Large intestine (tissue), 12 donors: ENCODE measurements at places on chromosomes 11 and 22. TPM values are rescaled to one million over a fixed set of nuclear protein-coding genes. Genes with fewer than 3 reads are reported as not detected.

Gene PNPLA3
- 1.3 TPM for polyA plus RNA-seq

Gene RASGRP2
- polyA plus RNA-seq, result 10.7 TPM

Gene FAM181B
- 5.9 TPM for polyA plus RNA-seq

Gene SLC25A1
- polyA plus RNA-seq, result 164 TPM

Gene ZFTA
- 48.8 TPM for polyA plus RNA-seq

Gene UPK3A
- polyA plus RNA-seq, result 113 TPM

Gene KRTAP5-10
- polyA plus RNA-seq, result 0.19 TPM

Gene YPEL1
- 4.1 TPM for polyA plus RNA-seq

Gene THAP12
- polyA plus RNA-seq, result 50.2 TPM

Gene CLMP
- 17.5 TPM for polyA plus RNA-seq

Gene XBP1
- polyA plus RNA-seq, result 235 TPM

Gene CRYAB
- 31.9 TPM for polyA plus RNA-seq
